ENCODE measurements at places on chromosomes 11 and 22.

DNA sequence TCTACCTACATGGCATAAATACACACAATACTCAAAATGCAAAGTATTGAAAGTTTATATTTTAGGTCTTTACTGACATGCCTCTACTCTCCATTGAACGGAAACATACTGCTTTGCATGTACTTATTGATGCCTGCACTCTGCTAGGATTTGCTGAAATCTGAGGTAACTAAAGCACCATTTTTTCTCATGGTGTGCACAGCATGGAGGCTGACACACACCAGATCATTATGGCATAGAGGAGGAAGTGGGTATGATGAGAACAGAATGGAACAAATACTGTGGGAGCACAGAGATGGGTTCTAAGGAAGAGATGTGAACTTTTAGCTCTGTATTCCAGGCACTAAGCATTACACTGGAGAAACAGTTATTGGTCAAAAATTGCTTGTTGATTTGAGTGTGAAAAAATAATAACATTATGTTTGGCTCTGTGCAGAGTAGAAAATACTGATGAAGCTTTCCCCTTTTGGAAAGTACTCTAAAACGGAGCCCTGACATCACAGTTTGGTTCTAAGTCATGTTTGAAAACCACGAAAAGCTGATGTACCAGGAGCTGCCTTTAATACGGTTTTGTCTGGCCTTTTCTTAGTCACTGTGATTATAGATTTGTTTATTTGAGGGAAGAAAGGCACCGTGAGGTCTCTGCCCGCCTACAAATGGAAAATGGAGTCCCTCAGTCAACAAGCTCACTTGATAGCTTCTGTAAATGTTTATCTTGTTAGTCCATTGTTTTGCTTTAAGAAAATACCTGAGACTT, 5.6 kb downstream of the OR52R1 start:
- no peak for DNase-seq

DNA sequence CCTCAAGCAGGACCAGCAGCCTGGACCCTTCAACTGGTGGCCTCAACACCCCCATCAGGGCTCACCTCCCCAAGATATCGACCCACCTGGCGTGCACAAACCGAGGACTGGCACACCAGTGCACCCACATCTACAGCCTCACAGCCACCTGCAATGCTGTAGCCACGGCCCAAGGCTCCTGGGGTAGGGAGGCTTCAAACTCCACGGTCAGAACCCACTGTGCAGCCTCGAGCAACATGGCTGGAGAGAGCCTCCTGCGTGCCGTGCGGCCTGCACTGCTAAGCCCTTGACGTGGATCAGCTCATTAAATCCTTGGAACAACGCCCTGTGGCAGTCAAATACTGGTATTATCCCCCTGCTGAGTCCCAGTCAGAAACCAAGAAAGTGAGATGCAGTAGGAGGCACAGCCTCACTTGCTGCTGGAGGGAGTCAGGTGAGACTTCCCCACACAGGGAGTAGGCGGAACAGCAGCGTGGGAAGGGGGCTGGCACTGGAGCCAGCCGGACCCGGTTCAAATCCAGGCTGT, 4.6 kb downstream of the CARD10 start:
- no peak for DNase-seq

DNA sequence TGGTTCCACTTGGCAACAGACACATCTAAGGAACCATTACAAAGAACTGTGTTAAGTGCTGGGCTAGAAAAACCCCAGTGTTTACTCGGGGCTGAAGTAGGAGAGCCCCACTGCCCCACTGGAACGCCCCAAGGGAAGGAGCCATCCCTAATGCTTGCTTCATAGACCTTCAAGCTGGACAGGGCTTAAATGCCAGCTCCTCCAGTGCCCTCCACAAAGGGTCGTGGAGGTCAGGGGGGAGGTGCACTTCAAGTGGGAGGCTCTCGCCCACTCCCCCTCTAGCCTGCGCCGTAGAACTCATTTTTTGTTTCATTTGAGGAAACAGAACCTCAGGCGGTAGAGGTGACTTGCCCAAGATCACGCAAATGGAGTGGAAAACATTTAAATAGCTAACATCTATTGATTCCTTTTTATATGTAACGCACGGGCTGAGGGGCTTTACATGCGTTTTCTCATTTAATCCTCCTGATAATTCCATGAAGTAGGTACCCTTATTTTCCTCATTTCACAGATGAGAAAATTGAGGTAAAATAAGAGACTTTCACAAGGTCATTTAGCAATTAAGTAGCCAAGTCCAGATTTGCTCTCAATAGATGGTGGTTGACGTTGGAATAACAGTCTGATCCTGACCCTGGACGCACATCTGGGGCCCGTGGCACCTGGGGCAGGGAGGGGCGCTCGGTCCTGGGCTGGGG, 545 bp upstream of the ZDHHC13 start:
- no peak for DNase-seq

DNA sequence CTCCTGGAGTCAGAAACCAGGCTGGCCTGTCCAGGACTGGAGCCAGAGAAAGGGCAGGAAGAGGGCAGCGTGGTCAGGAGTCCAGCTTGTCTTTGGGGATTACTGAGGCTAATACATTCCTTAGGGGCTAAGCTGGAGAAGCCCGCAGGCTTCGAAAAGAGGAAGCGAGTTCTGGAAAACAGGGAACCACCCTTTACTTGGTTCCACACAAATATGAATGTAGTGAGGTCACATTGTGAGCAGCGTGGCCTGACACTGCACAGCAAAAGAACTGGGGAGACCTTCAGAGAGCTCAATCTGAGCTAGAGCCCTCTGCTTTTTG, 132.3 kb downstream of the CEP164 start:
- no peak for DNase-seq

DNA sequence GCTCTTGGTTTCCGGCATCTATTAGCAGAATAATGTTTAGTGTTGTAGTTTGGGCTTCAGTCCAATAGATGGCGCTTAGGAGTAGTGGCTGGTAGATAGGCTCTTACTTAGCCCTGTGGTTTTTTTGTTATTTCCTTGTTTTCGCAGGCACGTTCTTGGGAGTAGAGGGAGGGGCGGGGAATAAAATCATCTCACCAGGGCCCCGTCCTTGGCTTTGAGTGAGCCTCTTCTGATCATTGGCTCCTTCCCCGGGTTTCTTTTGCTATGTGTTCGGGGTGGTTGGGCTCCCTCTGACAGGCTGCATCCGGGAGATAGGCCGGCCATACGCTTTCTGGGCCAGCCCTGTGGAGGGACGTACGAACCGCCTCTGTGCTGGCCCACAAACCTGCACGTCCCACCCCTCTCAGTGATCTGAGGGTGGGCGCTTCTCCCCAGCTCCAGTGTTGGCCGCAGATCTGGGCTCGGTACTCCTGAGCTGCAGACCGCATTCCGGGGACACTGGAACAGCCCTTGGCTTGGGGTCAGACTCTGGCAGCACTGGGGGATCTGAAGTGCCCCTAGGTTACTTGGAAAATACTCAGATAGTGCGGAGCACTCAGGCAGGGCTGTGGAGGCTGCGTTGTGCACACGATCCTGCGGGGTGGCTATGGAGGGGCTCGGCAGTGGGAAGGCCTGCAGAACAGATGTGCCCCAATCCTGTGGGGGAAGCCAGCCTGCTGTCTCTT, 217.0 kb downstream of the DYNC2H1 start:
- DNase-seq, result no peak

- DNase-seq, result no peak
Measured at GRCh38 chr22:42726811-42727210, 6.1 kb upstream of the A4GALT start.

GRCh38 chr22:37058917-37059701, 7.6 kb downstream of the KCTD17 start:
- no peak for DNase-seq

DNA sequence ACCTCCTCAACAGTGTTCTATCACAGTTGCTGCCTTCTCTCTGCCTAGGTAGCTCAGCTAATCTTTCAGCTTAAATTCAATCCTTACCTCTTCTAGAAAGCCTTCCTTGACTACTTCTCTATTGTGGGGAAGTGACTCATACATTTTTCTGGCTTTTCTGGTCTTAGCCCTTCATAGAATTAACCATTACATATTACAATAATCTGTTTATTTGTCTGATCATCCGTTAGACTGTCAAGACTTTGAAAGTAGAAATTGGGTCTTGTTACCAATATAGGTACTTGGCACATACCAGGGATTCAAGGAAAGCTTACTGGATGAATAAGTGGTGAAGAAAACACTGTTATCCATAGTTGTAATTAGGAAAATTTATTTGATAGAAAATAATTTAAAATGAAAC, 89.6 kb downstream of the FANCF start:
- DNase-seq, result no peak

DNA sequence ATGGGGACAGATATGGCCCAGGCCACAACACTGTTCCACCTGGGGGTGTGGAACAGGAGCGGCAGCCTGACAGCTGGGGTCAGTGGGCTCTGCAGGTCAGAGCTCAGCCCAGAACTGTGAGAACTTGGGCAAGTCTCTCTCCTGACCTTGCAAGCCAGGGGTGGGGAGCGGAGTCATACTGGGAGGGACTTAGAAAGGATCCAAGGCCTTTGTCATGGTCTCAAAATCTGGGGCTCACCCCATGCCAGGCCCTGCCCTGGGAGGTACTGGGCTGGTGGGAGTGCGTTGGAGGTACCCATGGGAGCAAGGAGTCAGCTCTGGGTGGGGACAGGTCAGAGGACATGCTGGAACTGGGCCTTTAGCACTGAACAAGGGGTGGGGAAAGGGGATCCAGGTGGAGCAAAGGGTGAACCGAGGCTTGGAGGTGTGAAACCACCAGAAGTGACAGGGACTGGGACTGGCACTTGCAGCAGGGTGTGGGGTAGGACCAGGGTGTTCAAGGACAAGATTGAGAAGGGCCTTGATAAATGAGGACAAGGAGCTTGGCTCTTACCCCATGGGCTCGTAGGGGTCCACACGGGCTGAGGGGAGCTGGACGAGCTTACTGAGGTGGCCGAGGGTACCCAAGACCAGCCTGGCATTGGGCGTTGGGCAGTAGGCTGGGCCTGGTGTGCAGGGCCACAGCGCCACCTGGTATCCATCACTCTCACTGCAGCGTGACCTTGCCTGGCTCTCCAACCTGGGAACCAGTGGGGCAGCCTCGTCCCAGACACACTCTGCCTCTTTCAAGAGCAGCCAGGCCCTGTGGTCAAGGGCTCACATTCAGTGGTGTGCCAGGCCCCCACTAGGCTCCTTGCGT, 7.4 kb upstream of the PMM1 start:
- DNase-seq, result peak; percentile 33

DNA sequence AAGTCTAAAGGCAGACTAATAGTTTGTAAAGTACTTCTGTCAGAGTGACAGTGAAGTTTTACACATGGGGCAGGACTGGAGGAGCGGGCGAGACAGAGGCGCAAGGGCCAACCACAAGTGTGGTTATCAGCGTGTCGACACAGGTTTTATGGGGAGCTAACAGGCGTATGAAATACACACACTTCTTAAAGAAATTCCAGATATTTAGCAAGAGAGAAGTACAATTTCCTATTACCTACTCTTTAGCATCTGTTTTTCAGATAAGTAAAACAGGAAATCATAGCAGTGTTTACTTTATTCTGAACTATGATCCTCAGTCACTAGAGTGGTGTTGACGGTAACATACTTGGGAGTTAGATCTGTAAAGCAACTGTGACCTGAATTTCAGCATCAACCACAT, 22.5 kb downstream of the VSIG10L2 start:
- no peak for DNase-seq

GRCh38 chr22:38873469-38874411, 1.7 kb upstream of the CBX6 start:
- DNase-seq, result peak; percentile 49

GRCh38 chr11:131790586-131790985, 420.2 kb downstream of the NTM start:
- no peak for DNase-seq

DNA sequence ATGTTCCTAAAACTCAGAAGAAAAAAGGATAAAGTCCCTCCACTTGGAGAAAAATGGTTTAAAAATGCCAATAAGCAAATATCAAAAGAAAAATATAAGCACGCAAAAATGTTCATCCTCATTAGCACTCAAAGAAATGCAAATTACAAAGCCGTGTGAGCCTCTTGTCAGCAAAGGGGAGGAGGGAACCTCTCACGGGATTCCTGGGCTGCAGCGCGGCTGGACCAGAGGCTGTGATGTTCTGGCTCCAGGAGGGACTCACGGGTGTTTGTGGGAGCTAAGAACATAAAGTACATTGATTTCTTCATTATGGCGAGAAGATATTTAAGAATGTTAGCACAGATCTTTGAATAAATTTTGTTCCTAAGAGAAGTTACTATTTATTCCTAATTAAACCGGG, 1451.2 kb downstream of the BRD1 start:
- no peak for DNase-seq

DNA sequence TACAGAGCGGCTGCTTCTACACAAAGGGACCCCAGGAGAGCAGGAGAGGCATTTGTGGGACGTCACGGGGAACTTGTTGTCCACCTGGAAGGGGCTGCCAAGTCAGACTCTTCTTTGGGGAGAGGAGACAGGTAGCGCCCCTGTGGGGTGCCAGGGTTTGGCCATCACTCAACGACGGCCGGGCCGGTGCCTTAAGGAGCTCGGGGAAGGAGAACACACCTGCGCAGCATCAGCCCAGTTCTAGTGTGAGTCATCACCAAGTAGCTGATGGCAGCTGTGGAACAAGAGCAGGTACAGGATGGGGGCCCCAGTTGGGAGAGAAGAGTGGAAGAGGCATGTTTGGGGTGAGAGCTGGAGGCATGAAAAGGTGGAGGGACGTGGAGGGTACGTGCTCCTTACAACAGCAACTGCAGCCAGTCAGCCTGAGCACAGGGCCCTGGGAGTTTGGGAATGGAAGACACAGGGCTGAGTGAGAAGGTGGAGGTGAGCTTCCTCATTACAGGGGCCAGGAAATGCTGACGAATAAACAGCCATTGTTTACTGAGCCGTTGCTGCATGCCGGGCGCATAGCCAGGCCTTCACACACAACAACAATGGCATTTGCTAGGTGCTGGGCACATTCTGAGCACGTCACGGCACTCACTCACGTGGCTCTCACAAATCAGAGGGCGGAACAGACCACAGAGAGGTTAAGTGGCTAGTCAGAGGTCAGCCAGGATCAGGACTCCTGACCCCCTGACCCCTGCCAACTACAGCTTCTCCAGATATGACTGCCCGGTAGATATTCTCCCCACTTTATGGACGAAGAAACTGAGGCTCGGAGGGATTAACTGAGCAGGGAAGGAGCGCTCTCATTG, 29.1 kb upstream of the TP53I11 start:
- DNase-seq, result no peak

DNA sequence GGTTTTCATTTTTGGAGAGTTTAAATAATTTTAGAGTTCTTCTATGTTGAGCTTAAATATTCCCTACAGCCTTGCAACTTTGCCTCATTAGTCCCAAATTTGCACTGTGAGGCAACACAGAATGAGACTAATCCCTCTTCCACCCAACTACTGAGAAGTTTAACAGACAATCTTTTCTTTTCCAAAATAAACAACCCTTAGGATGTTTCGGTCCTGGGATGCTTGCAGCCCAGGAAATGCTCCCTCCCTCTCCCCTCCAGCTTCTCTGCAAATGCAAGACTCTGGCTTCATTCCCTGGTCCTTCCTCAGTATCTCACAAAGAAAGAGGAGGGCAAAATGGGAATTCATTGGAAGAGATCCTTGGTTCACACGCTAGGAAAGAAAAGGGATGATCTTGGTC, 222.5 kb downstream of the ST3GAL4 start:
- no peak for DNase-seq

- DNase-seq, result no peak
Measured at GRCh38 chr11:77146261-77147035, 18.4 kb downstream of the MYO7A start.

- DNase-seq, result no peak
Measured at GRCh38 chr22:43168471-43169309, 17.3 kb downstream of the TSPO start.

All from stimulated activated CD8-positive, alpha-beta memory T cell treated with anti-CD3 and anti-CD28 coated beads, Interleukin-2, amount 100 ng/mL, for 48 hours (primary cell).